ENCODE measurements at places on chromosomes 11 and 22.
A peak's percentile ranks its signal among the peaks of the same experiment; 100 is the strongest.

DNA sequence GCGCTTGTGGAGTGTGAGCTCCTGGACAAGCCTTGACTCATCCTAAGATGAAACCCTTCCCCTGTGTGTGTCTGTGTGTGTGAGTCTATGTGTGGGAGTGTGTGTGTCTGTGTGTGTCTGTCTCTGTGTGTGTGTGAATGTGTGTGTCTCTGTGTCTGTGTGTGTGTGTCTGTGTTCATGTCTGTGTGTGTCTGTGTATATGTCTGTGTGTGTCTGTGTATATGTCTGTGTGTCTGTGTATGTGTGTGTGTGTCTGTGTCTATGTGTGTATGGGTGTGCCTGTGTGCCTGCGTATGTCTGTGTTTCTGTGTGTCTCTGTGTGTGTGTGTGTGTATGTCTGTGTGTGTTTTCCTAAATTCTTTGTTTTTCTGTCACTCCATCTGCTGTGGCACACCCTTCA, 48.7 kb downstream of the RPS6KA4 start:
- no peak for ATAC-seq

GRCh38 chr22:36881504-36882245, 20.9 kb downstream of the NCF4 start:
- peak; percentile 81 for ATAC-seq

DNA sequence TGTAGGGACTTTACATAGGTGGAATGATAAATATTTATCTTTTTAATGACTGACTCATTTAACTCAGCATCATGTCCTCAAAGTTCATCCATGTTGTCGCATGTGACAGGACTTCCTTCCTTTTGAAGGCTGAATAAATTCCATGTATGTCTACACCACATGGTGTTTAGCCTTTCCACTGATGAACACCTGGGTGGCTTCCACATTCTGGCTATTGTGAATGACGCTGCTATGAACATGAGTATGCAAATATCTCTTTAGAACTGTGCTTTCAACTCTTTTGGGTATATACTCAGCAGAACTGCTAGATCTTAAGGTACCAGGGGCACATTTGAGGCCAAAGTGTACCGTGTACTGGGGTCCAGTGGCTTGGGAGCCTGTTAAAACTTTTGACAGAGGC, 24.1 kb downstream of the LARGE1 start:
- ATAC-seq: no peak

GRCh38 chr22:46092670-46093410, 57.5 kb upstream of the PPARA start:
- ATAC-seq: no peak

GRCh38 chr11:61539831-61540357, 31.3 kb downstream of the LRRC10B start:
- ATAC-seq: no peak

- ATAC-seq: no peak
Observed at GRCh38 chr11:61529537-61530225, 21.1 kb downstream of the LRRC10B start.

DNA sequence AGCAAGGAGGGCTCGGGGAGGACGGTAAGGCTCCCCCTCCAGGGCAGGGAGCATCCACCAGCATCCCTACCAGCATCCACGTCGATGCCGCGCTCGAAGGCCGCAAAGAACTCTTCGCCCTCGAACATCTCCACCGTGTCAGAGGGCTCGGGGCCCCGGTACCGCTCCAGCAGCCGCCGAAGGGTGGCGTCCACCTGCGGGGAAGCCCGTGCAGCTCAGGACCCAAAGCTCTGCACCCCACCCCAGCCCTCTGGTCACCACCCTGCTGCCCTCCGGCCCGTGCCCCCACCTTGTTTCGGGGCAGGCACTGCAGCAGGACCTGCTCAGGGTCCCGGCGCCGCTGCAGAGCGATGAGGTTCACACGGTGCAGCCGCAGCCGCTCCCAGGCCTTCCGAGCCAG, 2.4 kb upstream of the SLC25A22 start:
- no peak for ATAC-seq

GRCh38 chr11:77819921-77820564, 479 bp downstream of the RSF1 start:
- ATAC-seq: peak; percentile 10

GRCh38 chr11:96303980-96304379, 39.0 kb downstream of the MAML2 start:
- ATAC-seq: no peak

DNA sequence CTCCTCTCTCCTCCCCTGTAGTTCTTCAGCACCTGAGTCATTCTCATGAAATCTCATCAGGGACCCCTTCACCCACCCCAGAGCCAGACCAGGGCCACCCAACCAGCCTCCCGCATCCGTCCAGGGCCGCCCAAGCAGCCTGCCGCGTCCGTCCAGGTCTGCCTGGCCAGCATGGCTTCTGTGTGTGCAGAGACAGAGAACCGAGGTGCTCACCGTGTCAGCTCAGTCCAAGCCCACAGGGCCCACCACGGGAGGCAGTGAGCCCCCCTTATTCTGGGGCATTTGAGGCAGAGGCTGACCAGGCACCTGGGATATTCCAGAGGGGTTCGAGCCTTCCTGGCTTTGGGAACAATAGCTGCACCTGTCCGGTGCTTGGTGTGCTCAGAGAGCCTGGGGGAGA, 1117.3 kb downstream of the BRD1 start:
- ATAC-seq: no peak

GRCh38 chr11:128552783-128553661, 34.3 kb downstream of the ETS1 start:
- peak; percentile 62 for ATAC-seq

DNA sequence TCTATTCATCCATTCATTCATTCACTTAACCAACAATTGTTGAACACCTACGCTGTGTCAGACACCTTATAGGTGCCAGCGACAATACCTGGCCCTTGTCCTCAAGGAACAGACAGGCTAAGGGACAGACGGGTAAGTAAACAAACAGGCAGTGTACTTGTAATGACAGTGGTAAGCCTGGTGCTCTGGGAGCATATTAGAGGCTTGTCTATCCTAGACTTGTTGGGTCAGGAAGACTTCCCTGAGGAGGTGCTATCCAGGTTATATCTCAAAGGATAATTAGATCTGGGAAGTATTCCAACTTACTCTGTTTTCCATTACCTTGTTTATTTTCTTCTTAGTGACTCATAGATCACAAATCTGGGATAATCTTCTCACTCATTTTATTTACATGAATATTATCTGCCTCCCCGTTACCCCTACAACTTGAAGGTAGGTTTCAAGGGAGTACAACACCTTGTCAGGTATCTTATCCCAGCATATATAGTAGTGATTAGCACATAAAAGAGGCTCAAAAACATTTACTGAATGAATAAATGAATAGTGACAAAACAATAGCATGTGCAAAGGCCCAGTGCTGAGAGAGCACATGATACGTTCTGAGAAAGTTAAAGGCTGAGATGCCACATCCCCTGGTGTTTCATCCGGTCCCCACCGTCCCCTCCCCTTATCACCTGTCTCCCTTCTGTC, 75.3 kb upstream of the NCAM1 start:
- no peak for ATAC-seq

DNA sequence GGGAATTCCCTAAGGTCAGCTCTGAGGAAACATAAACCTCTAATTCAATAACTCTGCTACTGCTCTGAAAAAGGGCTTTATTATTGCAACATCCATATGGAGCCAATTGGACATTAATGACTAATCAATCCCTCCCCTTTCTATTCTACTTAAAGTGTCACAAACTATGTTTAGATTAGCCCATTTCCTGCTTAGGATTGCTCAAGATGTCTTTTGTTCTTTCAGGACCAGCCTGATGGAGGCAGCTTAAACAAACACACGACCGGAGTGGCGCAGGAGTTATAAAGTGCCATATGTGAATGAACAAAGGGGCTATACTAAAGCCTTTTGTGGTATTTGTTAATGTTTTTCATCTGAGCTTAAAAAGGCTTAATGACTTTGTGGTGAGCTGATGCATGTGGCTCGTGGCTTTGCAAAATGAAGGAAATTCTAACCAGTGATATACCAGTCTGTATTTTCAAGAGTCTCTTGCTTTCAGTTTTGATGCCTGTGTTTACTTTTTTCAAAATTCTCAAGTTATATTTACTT, 354.4 kb downstream of the SOX6 start:
- ATAC-seq: no peak

GRCh38 chr11:68014157-68014946, 4.2 kb downstream of the ALDH3B1 start:
- ATAC-seq: peak; percentile 50

GRCh38 chr22:41248758-41249157, 8.0 kb upstream of the CHADL start:
- ATAC-seq: no peak

Measured in activated T-helper 17 cell treated with anti-CD3 and anti-CD28 coated beads, Interleukin-2, amount 50 U/mL, for 72 hours (primary cell).